ENCODE measurements at places on chromosomes 16 and 17.

- DNase-seq, result no peak
Observed at GRCh38 chr16:56068816-56069215, 122.5 kb upstream of the GNAO1 start.

DNA sequence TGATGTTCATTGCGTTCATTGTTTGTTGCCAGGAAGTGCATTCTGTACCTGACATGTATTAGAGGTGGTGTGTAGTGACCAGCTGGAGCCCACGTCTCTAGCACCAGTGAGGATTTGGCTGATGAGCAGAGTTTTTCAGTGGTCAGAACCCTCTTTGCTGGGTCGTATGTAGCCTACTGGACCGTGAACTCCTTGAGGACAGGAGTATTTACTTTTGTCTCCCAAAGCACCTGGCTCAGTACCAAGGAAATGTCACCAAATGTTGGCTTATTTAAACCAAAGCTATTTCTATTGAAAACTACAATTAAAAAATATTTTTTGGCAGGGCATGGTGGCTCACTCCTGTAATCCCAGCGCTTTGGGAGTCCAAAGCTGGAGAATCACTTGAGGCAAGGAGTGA lies 262.7 kb downstream of the SNX29 start:
- no peak for DNase-seq

DNA sequence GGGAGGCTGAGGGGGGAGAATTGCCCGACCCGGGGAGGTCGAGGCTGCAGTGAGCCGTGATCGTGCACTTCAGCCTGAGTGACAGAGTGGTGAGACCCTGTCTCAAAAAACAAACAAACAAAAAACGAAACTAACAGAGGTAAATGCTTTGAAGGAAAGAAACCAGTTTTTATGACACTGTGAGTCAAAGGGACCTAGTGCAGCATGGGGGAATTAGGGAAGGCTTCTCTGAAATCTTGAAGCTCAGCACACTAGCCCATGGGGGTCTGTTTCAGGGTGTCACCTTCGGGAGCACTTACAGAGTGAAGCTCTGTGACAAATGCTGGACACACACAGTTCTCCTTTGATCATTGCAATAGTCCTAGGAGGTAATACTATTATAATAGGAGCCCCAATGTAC lies 16.6 kb downstream of the ITPRIPL2 start:
- DNase-seq, result no peak

- no peak for DNase-seq
Observed at GRCh38 chr17:10842658-10843057, 4.8 kb upstream of the PIRT start.

DNA sequence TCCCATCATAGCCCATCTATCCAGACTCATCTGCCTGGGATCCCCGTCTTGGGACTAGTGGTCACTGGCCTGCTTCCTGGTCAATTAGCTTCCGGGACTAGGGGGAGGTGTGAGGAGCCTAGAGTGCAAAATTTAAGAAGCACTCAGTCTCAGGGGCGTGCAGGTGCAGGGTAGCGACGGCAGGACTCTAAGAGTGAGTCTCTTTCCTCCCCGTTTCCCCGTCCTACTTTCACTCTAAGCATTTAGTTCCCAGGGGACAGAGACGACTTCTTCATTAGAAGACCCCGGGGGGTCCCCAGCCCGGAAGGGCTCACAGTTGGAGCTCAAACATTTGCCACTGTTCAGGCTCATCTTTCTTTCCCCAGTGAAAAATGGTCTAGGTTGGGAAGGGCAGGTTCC lies 677 bp upstream of the ZNHIT3 start:
- DNase-seq, result no peak

- DNase-seq, result no peak
Observed at GRCh38 chr17:73625991-73626673, 18.1 kb downstream of the SDK2 start.

- no peak for DNase-seq
Observed at GRCh38 chr17:29120433-29120832, 59.8 kb downstream of the MYO18A start.

DNA sequence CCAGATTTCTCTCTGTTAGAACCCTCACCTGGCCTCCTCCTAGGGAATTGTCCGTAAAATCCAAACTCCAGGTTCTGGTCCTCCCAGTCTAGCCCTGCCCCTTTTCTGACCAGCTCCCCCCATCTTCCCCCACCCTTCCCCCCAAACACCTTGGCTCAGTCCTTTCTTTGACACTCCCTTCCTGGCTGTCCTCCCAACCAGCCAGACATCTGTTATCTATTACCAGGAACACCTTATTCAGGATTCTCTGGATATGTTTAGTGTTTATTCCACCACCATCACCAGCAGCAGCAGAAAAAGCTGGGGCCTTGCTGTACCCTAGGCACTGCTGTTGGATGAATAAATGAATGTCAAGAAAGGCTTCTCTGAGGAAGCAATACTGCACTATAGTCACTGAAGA lies 4.0 kb upstream of the CMTM3 start:
- no peak for DNase-seq

DNA sequence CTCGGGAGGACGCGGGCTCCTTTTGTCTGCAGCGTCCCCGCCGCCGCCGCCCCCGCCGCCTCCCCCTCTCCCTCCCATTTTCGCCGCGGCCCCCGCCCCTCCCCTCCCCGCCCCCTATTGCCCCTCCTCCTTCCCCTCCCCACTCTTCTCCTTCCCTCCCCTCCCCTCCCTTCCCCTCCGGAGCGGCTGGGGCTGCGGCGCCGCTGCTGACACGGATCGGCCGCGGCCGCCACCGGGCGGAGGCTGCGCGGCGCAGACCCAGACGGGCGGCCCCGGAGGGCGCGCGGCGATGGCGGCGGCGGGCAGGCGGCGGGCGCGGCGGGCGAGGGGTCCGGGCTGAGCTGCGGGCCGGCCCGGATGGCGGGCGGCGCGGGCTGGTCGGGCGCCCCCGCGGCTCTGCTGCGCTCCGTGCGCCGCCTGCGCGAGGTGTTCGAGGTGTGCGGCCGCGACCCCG lies at the start of gene RAB11FIP4:
RAB11FIP4 (plus strand) TSS at position 180 of the 454 bp plus-strand sequence; CDS start at position 358, 178 bp downstream.
- peak; percentile 6 for DNase-seq

GRCh38 chr17:81119223-81120148 lies 45.8 kb upstream of the PVALEF start:
- peak; percentile 64 for DNase-seq

DNA sequence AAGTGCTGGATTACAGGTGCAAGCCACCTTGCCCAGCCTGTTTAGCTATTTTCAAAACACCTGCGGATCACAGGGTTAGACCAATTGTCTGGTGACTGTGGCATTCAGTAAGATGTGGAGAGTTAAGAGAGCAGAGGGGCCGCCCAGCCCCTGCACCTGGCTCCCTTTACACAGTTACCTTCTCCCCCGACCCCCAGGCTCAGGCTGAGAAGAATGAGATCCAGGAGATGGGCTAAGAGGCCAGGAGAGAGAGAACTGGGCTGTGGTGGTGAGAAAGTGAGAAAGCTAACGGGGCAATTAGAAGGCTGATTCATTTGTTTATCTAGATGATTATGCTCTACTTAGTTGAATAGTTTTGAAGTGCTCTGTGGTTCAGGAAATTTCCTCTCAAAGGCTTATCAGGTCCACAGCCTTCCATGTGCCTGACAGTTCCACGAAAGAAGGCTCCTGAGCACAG lies 67.8 kb upstream of the AXIN2 start:
- DNase-seq, result no peak

GRCh38 chr17:74740641-74741387 lies 3.8 kb downstream of the RAB37 start:
- no peak for DNase-seq

GRCh38 chr17:27808628-27809027 lies 8.3 kb upstream of the NOS2 start:
- no peak for DNase-seq

- DNase-seq, result no peak
Observed at GRCh38 chr17:77218902-77219301, 78.1 kb downstream of the SEC14L1 start.

GRCh38 chr17:82399041-82399441 lies 19.1 kb upstream of the HEXD start:
- DNase-seq, result no peak

GRCh38 chr17:15513856-15514459 lies 46.5 kb upstream of the CDRT4 start:
- no peak for DNase-seq

DNA sequence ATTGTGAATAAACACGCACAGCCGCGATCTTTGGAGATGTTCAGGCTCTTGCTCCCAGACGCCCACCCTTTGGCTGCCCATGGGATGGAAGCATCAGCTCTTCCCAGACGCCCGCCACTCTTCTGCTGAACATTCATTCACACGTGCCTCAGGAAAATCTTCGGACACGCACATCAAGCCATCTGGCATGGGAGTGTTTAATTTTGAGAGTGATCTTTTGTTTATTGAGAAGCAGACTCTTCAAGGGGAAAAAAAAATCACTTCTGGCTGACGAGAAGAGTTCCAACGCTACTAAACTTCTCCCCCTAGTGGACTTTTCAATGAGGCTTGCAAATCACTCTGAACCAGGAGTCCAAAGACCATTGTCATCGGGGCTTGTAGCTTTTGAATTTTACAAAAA lies 62.0 kb upstream of the NUDT7 start:
- no peak for DNase-seq

DNA sequence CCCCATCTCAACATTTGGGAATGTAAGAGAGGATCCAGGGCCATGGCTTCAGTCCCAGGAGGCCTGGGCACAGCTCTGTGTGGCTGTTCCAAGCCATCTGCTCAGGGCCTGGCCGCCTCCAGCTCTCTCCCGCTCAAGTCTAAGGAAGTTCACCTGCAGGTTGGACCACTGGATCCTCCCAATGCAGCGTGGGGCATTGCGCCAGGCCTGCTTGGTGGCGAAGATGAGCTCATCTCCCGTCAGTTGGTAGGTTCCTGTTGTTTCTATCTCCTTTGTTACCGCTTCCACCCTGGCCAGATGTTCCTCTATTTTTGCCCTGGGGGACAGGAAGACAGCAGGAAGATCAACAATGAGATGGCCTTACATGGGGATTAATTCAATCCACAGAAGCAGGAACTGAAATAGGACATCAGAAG lies 17.5 kb downstream of the NOS2 start:
- no peak for DNase-seq

- no peak for DNase-seq
Observed at GRCh38 chr17:44149750-44150329, 8.1 kb downstream of the HROB start.

- DNase-seq, result peak; percentile 9
Observed at GRCh38 chr17:79625706-79626105, 14.9 kb upstream of the RBFOX3 start.

- DNase-seq, result peak; percentile 93
Observed at GRCh38 chr17:4945176-4945943, 3.0 kb downstream of the PFN1 start.

GRCh38 chr16:19883296-19883965 lies 1.2 kb downstream of the GPRC5B start:
- no peak for DNase-seq

GRCh38 chr17:37103231-37103630 lies 154.5 kb downstream of the AATF start:
- no peak for DNase-seq

- DNase-seq, result no peak
Observed at GRCh38 chr16:58109330-58109729, 19.9 kb downstream of the CFAP20 start.

- no peak for DNase-seq
Observed at GRCh38 chr17:40697297-40697696, 6.3 kb downstream of the KRT24 start.

DNA sequence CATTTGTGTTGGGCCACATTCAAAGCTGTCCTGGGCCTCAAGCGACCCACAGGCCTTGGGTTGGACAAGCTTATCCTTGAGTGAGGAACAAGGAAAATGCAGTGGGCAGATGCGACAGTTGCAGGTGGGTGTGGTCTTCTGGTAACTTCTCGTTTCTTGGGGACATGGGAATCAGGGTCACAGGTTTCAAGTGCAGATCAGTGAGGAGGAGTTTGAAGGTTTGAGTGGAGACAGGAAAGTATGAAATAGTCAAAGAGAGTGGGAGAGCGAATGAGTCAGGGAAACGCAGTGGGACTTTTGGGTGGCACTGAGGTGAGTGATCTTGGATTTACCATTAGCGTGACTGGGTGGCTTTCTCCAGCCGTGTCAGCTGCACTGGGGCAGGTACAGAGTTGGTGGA lies 15.4 kb upstream of the CCL22 start:
- no peak for DNase-seq

GRCh38 chr16:9125658-9126505 lies 34.4 kb downstream of the HAPSTR1 start:
- DNase-seq, result no peak

- no peak for DNase-seq
Observed at GRCh38 chr16:22098405-22099255, 6.3 kb downstream of the VWA3A start.

DNA sequence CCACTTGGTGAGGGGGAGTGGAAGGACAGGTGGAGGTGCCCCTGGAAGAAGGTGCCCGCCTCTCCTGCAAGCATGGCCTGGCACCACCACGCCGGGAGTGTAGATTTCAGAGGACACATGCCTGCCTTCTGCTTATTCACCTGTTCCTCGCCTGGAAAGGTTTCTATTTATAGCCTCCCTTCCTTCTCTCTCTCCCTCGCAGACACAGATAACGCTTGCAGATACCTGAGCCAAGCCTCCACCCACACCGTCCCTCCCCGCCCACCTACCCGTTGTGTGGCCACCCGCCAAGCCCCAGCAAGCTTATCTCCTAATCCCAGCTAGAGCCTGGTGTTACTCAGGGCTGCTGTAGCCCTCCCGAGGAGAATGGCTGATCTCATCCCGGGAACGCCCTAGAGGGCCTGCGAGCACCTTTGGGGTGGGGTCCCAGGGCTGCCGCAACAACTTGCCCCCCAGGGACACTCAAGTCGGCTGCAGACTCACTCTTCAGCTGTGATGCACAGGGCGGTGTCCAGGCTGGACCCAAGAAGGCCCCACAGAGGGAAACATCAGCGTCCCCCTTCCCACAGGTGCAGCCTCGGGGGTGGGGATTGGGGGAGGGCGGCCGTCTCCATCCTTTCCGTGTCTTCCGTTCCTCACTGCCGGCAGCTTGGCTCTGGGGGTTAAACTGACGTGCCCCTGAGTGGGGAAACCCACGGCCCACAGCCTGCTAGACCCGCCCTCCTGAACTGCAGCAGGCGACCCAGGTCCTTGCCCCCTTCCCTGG lies 1.9 kb upstream of the SNAI3 start:
- DNase-seq, result no peak

DNA sequence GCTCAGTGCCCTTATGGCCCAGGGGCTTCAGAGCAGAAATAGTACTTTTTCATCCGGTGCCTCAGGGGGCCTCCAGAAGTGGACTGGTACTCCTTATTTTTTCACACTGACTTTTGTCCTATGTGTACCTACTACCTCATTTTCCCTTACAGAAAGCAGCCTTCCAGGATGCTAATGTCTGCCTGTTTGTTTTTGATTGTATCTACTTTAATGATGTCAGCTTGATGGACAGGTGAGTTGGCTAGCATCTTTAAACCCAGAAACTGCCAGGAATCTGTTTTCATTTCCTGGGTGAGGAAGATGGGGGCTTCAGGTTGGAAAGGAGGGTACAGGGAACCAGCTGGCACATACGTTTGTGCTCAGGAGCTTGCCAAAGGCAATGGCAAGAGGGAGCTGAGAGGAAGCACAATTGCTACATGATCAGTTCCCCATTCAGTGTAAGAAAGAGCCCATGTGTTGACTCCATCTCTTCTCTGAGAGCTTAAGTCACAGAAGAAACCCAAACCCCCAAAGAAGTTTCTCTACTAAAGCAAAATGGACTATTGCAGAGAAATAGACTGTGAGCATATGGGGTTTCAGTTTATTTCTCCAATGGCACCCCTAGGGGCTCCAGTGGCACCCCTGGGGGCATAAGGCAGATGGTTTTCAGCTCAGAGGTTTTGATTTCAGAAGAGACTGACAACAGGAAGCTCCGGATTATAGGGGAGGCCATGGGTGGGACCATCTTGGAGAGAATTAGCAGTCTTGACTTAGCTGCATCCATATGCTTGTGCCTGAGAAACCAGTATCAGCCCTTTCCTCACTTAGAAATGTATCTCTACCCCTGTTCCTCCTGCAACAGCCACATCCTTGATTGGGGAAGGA lies 16.3 kb downstream of the LIG3 start:
- DNase-seq, result no peak

GRCh38 chr17:4851084-4851483 lies 17.9 kb downstream of the MINK1 start:
- no peak for DNase-seq

All from Peyer's patch (tissue), 4 donors.